ENCODE measurements at places on chromosomes 4 and X. TPM values are rescaled to one million over a fixed set of nuclear protein-coding genes. Genes with fewer than 3 reads are reported as not detected.

The SFRP2 gene
- total RNA-seq, result 12.5 TPM

GRCh38 chr4:152162331-152162697 lies 373.6 kb downstream of the FBXW7 start:
- no peak for DNase-seq
- H3K36me3 ChIP-seq, result no peaks in the 10 kb centered on the region
- H3K4me3 ChIP-seq, result no peak overlapping the region
- H3K27me3 ChIP-seq, result no peaks in the 10 kb centered on the region

DNA sequence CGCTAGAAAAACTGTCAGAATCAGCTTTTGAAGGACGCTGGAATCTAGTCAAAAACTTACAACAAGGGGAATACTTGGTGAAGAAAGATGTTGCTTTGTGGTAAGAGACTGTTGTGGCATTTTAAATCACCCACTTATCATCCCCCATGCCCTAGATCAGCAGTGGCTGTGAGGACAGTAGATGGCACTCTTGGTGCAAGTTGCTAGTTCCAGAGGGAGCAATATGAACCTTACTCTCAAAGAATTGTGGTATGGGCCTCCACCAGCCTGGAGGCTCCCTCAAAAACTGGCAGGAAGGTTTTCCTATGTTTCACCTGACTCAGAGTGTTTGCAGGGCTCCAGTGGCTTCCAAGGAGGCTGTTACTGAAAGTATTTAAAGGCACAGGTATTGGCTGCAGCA lies 37.7 kb upstream of the SLC16A2 start:
- no peak overlapping the region for H3K4me3 ChIP-seq
- no peaks in the 10 kb centered on the region for H3K27me3 ChIP-seq
- H3K4me1 ChIP-seq, result no peaks in the 10 kb centered on the region
- H3K36me3 ChIP-seq, result no peaks in the 10 kb centered on the region

The TXK gene
- total RNA-seq, result 0.66 TPM

The ARHGEF38 gene
- 22.4 TPM for total RNA-seq

DNA sequence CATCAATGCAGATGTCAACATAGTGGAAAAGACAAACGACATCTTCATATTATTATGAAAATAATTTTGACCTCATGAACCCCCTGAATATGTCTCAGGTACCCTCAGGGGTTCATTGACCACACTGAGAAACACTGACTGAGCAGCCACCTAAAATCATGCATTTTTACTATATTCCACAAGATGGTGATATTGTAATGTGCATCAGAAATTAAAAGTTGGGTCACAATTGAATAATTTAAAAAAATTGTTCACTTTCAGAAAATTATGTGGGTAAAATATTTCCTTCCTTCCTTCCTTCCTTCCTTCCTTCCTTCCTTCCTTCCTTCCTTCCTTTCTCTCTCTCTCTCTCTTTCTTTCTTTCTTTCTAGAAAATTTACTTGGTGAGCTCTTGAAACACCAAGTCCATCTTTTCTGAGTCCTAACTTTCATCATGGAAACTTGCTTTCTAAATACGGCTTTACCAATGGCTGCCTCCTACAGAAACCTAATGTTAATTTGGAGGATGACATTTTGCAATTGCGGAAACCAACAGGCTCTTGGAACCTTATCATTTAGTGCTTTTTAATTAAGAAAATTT lies 103.6 kb downstream of the RTL3 start:
- DNase-seq, result no peak
- H3K27ac ChIP-seq, result no peak overlapping the region
- no peak overlapping the region for H3K4me3 ChIP-seq
- no peaks in the 10 kb centered on the region for H3K27me3 ChIP-seq

The GAGE12F gene
- not detected for total RNA-seq

The LONRF3 gene
- 18.8 TPM for total RNA-seq

The MAOB gene
- 5.7 TPM for total RNA-seq

DNA sequence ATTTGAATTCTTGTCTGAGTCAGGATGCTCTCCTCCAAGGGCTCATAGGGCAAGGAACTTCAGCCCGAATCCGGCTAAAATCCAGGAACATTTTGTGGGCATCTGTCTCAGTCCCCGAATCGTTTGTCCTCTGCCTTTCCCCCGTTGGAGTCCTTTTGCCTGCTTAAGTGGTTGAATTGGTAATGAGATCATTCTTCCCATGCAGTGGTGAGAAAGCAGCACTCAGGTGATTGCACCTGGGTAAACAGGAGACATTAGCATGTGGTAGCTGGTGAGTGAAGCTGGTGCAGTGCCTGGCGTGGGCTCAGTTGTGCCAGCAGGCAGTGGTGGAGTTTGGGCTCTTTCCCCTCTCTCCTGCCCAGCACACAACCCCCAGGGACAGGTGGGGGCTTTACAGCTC lies 61.9 kb upstream of the MTM1 start:
- H3K36me3 ChIP-seq, result no peaks in the 10 kb centered on the region
- peaks cover 74% of the 10 kb centered on the region for H3K4me1 ChIP-seq
- H3K27ac ChIP-seq, result no peak overlapping the region
- H3K4me3 ChIP-seq, result no peak overlapping the region
- peak; percentile 68 for DNase-seq
- no peaks in the 10 kb centered on the region for H3K27me3 ChIP-seq

The RFC1 gene
- 30.9 TPM for total RNA-seq

DNA sequence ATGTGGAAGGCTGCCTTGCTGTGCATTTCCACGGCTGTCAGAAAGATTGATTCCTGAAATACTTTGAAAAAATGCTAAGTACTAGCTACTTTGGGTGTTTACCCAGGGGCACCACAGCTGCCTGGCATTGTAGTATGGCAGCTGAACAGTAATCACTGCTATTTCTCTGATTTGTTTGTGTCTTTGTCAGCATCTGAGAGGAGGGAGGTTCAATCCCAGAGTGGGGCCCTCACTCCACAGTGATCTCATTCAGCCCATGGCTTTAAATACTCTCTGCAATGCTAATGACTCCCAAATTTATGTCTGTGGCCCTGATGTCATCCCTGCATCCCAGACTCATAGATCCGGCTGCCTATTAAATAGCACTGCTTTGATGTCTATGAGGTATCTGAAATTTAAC lies 575.3 kb upstream of the MAGEB2 start:
- no peak overlapping the region for H3K27ac ChIP-seq
- no peaks in the 10 kb centered on the region for H3K4me1 ChIP-seq
- no peak overlapping the region for H3K4me3 ChIP-seq
- no peak for DNase-seq
- H3K36me3 ChIP-seq, result no peaks in the 10 kb centered on the region

- H3K27ac ChIP-seq, result no peak overlapping the region
- DNase-seq, result no peak
- H3K4me3 ChIP-seq, result no peak overlapping the region
- H3K36me3 ChIP-seq, result no peaks in the 10 kb centered on the region
Observed at GRCh38 chrX:121949041-121949760, 901.8 kb downstream of the GLUD2 start.

DNA sequence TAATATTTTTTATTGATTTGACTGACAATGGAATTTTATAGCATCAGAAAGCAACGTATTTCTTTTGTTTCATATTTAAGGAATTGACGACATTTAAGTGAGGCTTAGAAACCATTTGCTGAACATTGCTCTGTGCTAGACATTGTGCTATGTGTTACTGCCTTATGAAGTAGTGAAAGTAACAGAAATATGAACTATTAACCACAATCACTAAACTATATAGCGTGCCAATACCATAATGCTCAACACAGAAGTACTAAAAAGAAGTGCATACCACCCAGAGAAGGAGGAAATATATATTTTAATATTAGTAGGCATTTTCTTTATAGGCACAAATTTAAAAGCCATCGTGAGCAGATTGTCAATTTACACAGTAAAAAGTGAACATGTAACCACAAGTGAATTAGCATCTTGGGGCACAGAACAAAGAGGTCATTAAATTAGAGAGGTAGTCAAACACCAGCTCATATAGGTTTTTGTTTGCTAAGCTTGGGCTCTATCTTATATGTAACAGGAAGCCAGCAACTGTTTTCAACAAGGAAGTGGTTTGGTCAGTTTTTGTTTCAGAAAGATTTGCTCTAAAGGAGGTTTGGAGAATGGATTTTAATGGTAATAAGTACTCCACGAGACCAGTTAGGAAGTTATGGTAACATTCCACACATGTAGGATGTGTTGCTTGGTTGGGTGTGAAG lies 270.7 kb downstream of the GRXCR1 start:
- no peak overlapping the region for H3K4me3 ChIP-seq
- H3K36me3 ChIP-seq, result no peaks in the 10 kb centered on the region
- H3K27me3 ChIP-seq, result no peaks in the 10 kb centered on the region
- H3K4me1 ChIP-seq, result no peaks in the 10 kb centered on the region
- no peak for DNase-seq
- H3K27ac ChIP-seq, result no peak overlapping the region

GRCh38 chr4:120691106-120691505 lies 231.4 kb downstream of the PRDM5 start:
- DNase-seq, result no peak
- no peaks in the 10 kb centered on the region for H3K36me3 ChIP-seq
- H3K27me3 ChIP-seq, result no peaks in the 10 kb centered on the region
- no peaks in the 10 kb centered on the region for H3K4me1 ChIP-seq
- no peak overlapping the region for H3K4me3 ChIP-seq

DNA sequence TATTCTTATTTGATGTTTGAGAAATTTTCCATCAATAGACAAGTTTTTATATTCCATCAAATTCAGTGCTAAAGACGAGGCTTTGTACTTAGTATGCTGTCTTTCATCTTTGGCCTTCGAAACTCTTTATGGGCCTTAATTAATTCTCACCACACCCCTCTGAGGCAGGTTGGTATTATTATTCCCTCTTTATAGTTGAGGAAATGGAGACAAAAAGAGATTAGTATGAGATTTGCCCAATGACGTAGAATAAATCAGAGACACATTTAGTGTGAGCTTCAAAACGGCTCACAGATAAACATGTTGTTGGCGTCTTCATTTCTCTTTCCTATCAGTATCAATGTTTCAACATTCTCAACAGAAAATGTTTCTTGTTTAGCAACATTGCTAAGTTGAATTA lies 35.9 kb upstream of the PTPN13 start:
- no peak overlapping the region for H3K27ac ChIP-seq
- no peak for DNase-seq
- H3K4me3 ChIP-seq, result no peak overlapping the region
- H3K36me3 ChIP-seq, result no peaks in the 10 kb centered on the region
- no peaks in the 10 kb centered on the region for H3K27me3 ChIP-seq

- H3K4me3 ChIP-seq, result peak within 1 kb of the TSS; percentile 46
- no peak within 1 kb of the TSS for H3K27ac ChIP-seq
- no peaks in the 10 kb centered on the region for H3K36me3 ChIP-seq
- H3K4me1 ChIP-seq, result peaks cover 7% of the 10 kb centered on the region
Observed at GRCh38 chr4:25030277-25031076, at the start of gene LGI2. Gene LGI2 (minus strand): TSS chr4:25030946. CDS start chr4:25030693, 253 bp downstream.

DNA sequence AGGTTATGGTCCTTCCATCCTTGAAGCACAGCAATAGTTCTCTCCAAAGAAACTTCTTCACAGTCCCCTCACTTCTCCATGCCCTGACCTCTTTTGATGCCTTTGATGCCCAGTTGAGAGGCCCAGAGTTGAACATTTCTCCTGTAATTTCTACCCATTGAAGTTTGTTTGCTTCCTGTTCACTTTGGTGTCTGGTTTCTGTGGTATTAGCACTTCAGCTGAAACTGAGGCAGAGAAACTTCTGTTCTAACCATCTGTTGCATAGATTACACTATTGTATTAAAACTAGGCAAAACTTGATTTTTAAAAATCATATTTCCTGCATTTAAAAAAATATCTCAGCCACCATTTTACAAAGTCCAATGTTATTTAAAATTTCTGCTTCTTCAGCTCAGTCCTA lies 89.8 kb upstream of the ADGRG2 start:
- no peak overlapping the region for H3K4me3 ChIP-seq
- DNase-seq, result no peak
- no peaks in the 10 kb centered on the region for H3K36me3 ChIP-seq
- H3K27ac ChIP-seq, result no peak overlapping the region

The ASB5 gene
- not detected for total RNA-seq

DNA sequence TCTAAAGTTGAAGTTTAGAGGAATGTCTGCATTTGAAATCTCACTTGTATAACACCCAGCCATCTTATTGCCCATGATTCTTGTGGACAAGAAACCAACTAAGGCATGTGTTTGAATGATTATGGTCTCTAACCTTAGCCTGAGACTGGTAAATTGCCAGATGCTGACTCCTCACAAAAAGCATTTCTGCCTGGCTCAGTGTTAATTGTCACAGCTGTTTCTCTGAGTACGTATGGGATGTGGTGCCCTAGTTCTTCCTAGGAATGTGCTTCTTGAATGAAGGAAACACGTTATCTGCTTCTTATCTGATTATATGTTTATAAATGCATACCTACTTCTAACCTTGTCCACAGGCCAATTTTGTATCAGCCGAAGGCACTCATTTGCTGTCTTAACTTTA lies 63.1 kb upstream of the NDP start:
- no peak overlapping the region for H3K4me3 ChIP-seq
- no peaks in the 10 kb centered on the region for H3K4me1 ChIP-seq
- H3K36me3 ChIP-seq, result no peaks in the 10 kb centered on the region
- H3K27me3 ChIP-seq, result no peaks in the 10 kb centered on the region

The CT45A2 gene
- total RNA-seq, result not detected

DNA sequence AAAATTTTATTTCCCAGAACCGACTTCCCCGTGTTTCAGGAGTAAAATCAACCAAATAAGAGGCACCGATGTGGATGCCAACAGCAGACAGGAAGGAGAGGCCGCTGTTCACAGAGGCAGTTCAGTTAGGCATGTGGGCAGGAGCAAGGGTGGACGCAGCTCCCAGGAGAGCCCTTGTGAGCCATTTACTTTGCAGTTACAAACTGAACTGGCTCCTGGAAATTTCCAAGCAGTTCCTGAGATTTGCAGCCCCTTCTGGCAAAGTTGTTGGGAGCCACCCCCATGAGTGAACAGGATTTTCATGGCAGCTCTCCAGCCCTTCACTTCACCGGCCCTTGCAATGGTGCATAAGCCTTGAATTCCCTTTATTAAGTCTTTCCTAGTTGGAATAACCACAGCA lies 189.1 kb downstream of the AFAP1 start:
- H3K27ac ChIP-seq, result no peak overlapping the region
- no peaks in the 10 kb centered on the region for H3K4me1 ChIP-seq
- H3K4me3 ChIP-seq, result no peak overlapping the region
- DNase-seq, result no peak
- no peaks in the 10 kb centered on the region for H3K27me3 ChIP-seq

DNA sequence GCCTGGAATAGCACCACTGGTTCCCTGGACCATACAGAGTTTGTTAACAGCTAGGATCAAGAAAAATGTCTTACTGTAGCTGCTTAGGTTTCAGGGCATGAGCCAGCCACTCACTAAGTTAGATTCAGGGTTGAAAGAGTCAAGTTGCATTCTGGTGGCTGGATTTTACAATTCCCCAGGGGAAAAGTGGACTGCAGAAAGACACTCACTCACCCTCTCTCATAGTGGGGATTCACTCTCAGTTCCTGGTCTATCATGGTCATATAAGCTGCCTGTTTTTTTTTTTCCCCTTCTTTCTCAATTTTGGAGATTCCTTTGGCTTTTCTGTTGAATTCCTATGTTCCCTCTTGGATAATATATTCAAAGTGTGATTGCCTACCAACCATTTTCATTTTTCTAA lies 744.2 kb upstream of the GRIA3 start:
- no peak overlapping the region for H3K4me3 ChIP-seq
- H3K27ac ChIP-seq, result no peak overlapping the region
- H3K4me1 ChIP-seq, result no peaks in the 10 kb centered on the region
- H3K36me3 ChIP-seq, result no peaks in the 10 kb centered on the region
- H3K27me3 ChIP-seq, result no peaks in the 10 kb centered on the region

The SCRG1 gene
- total RNA-seq, result not detected
